ENCODE measurements at places on chromosomes 11 and 22.

- no peak for DNase-seq
These were observed 1074.3 kb upstream of the TENM4 start for GRCh38 chr11:80515097-80515496.

- no peak for DNase-seq
These were observed 240.6 kb upstream of the PDGFD start for GRCh38 chr11:104404231-104405175.

- DNase-seq, result no peak
These were observed 81.7 kb downstream of the BARX2 start for GRCh38 chr11:129457321-129457720.

- DNase-seq, result no peak
These were observed 276.5 kb downstream of the LUZP2 start for GRCh38 chr11:24773322-24773721.

DNA sequence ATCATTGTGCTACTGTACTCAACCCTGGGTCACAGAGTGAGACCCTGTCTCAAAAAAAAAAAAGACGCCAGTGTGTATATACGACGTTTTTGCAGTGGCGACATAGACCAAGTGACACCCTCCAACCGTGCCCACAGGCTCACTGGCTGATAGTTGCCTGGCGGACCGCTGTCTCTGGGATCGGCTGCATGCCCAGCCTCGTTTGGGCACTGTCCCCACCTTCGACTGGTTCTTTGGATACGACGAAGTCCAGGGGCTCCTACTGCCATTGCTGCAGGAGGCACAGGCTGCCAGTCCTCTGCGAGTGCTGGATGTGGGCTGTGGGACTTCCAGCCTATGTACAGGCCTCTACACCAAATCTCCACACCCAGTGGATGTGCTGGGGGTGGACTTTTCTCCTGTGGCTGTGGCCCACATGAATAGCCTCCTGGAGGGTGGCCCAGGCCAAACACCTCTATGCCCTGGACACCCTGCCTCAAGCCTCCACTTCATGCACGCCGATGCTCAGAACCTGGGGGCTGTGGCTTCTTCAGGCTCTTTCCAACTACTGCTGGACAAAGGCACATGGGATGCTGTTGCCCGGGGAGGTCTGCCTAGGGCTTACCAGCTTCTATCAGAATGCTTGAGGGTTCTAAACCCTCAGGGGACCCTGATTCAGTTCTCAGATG, 1.3 kb downstream of the CSKMT start:
- DNase-seq, result peak; percentile 43

GRCh38 chr11:45922425-45923082, at the start of gene LARGE2:
Gene LARGE2 (plus strand): TSS chr11:45922656. CDS start chr11:45922883, 227 bp downstream.
- DNase-seq, result no peak

GRCh38 chr11:76172583-76172982, 33.7 kb downstream of the WNT11 start:
- no peak for DNase-seq

DNA sequence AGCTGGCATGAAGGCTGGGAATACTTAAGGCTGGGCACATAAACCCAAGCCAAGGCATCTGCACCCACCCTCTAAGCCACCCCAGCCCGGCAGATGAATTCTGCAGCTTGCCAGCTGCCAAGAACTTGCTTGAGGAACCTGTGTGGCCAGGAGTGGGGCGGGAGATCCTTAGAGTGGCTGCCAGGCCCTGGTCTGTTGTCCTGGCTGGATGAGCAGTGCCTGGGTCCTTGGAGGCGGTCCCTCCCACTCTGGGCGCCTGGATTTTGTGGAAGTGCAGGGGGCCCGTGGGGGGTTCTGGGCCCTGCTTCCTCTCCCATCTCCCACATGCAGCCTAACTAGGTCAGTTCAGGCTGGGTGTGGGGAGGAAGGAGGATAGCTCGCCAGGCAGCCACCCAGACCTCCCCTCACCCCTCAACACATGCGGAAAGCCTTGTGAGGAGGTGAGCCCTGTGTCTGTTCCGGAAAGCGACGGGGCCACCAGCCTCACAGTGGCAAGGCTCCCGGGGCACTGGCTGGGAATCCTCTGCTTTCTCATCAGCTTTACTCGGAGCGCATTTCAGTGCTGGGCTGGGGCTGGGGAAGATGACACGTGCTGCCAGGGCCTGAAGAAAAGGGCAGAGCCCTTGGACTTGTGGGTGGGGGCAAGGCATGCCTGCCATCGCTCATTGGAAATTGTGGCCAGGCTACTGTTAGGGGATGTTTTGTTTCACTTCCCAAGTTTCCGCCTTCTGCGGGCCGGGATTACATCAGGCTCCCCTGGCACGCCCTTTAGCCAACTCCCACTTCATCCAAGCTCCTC, 8.4 kb downstream of the DAGLA start:
- no peak for DNase-seq

GRCh38 chr11:128582496-128583366, 4.6 kb downstream of the ETS1 start:
- peak; percentile 79 for DNase-seq

- DNase-seq, result peak; percentile 23
These were observed 31.0 kb upstream of the HSD17B12 start for GRCh38 chr11:43649501-43649900.

DNA sequence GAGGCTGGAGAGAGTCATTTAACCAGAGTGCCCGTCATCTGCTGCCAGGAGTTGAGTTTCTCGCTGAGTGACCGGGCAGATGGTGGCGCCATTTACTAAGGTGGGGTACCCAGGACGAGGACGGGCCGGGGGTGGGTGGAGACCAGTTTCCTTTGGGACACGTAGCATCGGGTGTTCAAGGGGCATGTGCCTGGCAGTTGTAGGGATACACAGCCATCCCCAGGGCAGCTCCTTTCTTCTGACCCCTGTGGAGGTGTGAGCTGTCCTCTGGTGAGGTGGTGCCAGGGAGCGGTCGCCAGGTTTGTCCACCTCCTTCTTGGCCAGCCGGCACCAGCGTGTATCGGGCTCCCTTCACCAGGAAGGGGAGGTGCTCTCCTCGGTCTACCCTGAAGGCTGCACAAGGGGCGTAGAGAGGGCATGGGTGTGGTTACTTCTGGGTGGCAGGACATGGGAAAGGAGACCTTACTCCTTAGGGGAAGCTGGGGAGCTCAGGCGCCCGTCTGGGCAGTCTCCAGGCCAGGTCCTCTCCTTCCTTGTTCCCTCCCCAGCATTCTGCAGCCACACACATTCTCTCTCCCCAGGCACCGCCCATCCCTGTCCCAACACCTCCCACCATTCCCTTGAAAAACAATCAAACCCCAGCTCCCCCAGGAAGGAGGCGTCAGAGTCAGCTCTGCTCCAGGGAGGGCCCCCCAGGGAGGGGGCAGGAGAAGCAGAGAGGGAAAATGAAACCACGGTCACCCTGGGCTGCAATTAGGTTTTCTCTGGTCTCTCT, 10.3 kb upstream of the MB start:
- peak; percentile 76 for DNase-seq

GRCh38 chr11:43582024-43582862, 98.3 kb upstream of the HSD17B12 start:
- no peak for DNase-seq

- peak; percentile 23 for DNase-seq
These were observed 33.4 kb upstream of the API5 start for GRCh38 chr11:43278193-43278956.

DNA sequence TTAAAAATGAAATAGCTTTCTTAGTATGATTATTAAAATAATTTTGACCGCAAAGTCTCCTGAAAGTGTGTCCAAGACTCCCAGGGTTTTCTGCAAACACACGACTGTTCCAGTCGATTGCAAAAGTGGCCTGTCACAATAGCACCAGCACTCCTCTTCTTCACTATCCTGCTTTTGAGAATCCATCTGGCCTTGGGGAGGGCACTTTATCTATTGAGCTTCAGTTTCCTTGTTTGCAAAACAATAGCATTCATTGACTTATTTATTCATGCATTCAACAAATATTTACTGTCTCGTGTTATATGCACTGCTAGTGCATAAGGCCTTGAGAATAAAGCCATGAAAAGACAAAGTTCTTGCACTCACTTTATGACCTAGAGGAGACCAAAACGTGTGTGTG, 96.2 kb upstream of the NTM start:
- DNase-seq, result no peak

DNA sequence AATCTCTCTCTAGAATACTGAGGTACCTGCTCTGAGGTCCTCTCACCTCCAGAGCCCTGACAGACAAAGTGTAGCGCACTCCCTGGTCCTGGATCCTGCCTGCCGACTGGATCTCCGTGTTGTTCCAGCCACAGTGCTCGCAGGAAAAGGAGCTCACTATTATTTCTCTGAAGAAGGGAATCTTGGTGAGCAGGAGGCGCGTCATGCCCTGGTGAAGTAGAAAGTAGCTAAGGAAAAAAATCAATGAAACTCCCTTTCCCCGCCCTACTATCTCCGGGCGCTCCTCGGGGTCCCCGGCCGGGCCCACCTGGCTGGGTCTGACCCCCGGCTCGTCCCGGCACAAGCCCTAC, 412 bp downstream of the ZPR1 start:
- DNase-seq, result no peak

GRCh38 chr22:23245799-23246136, 65.5 kb downstream of the BCR start:
- DNase-seq, result no peak
